AG09319 (cell line): ENCODE measurements at places on chromosomes 13 and 19.

- DNase-seq, result no peak
Measured at GRCh38 chr19:21940684-21941083, 70.1 kb downstream of the ZNF208 start.

- DNase-seq, result no peak
Measured at GRCh38 chr13:102704238-102705058, 9.6 kb upstream of the METTL21C start.

- no peak for DNase-seq
Measured at GRCh38 chr19:52142001-52142595, 2.4 kb upstream of the ZNF616 start.

DNA sequence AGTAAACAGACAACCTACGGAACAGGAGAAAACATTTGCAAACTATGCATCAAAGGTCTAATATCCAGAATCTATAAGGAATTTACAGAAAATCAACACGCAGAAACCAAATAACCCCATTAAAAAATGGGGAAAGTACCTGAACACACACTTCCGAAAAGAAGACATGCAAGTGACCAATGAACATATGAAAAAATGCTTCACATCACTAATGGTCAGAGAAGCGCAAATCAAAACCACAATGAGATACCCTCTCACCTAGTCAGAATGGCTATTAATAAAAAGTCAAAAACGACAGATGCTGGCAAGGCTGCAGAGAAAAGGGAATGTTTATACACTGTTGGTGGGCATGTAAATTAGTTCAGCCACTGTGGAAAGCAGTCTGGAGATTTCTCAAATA, 29.5 kb downstream of the SLC25A15 start:
- no peak for DNase-seq

- DNase-seq, result peak; percentile 89
Measured at GRCh38 chr19:11293433-11294389, 2.2 kb upstream of the TSPAN16 start.

- no peak for DNase-seq
Measured at GRCh38 chr19:6564393-6564792, 26.6 kb downstream of the CD70 start.

- DNase-seq, result no peak
Measured at GRCh38 chr13:113064534-113065405, 40.8 kb upstream of the F7 start.
